ENCODE measurements at places on chromosomes 1 and 21. TPM values are rescaled to one million over a fixed set of nuclear protein-coding genes. Genes with fewer than 3 reads are reported as not detected.

Gene SPATA17
- 0.52 TPM for total RNA-seq

DNA sequence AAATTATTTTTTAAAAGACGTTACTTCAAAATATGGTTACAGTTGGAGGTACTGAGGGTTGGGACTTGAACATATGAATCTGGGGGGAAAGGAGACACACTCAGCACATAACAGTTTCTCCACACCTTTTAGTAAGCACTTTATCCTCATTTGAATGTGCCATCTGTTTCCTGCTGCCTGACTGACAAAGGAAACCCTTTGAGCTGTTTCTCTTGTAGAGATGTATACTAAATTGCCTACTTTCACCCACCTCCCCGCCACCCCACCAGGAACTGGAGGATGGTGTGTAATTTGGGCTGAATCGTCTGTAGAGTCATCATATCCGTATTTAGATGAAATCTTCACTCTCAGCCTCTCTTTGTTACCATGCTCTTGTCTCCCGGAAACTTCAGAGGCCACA, 108.1 kb downstream of the KAZN start:
- DNase-seq, result no peak

DNA sequence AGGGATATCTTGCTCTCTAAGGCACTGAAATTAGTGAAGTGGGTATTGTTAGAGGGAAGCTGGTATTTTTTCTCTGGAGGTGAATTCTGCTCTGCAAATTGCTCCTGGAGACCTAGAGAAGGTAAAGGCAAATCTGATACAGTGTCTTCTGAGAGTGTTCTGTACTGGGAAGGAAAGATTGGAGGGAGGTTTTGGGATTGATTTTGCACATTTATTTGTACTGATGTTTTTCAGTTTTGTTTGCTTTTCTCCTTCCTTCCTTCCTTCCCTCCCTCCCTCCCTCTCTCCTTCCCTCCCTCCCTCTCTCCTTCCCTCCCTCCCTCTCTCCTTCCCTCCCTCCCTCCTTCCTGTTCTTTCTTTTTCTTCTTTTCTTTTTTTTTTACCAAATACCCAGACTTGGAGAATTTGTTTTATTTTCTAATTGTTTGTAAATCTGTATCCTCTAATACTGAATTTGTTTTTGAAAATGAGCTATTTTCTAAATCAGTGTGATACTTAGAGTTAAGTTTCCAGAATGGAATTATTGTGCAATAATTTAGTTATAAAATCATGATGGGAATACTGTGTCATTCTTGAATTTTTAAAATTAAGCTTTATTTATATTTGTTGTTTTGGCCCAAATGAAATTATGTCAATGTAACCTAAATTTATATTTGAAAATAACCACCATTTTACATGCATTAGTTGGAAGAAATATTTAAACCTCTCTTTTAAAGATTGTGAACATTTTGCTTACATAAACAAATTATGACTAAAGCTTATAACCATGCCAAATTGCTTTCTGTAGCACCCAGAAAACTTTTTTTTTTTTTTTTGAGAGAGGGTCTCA, 4.9 kb downstream of the CMPK1 start:
- DNase-seq, result no peak

DNA sequence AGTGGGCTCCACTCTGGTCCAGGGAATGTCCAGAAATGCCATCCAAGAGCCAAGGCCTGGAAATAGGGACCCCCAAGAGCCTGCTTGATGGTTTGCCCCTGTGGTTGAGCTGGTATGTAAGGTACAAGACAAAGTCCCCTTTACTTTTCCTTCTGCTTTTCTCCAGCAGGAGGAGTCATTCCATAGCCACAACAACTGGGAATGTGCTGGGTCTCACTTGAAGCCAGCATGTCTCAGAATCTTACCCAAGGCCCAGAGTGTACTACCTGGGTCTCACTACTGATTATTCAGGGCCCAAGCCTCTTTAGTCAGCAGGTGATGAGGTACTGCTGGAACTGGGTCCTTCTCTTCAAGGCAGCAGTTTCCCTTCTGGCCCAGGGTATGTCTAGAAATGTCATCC, 62.1 kb upstream of the CD55 start:
- DNase-seq, result peak; percentile 8

DNA sequence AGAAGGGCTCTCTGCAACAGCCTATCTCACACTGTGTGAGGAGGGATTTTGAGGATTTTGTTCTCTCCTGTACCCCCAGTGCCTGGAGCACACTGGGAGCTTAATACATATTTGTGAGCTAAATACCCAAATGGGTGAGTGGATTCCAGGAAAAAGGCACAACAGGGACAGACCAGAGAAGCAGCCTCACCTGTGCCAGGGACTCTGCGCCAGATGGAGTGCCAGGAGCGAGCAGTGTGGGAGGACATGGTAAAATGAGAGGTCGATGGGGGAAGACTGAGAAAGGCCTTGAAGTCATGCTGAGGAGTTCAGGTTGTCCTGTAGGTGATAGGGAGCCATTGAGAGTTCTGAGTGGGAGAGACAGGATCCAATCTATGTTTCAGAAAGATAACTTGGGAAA, 11.0 kb upstream of the KCNA2 start:
- no peak for DNase-seq

- DNase-seq, result no peak
Observed at GRCh38 chr1:64574301-64574700, 104.4 kb downstream of the CACHD1 start.

GRCh38 chr1:221863635-221864034, 121.7 kb upstream of the DUSP10 start:
- no peak for DNase-seq

DNA sequence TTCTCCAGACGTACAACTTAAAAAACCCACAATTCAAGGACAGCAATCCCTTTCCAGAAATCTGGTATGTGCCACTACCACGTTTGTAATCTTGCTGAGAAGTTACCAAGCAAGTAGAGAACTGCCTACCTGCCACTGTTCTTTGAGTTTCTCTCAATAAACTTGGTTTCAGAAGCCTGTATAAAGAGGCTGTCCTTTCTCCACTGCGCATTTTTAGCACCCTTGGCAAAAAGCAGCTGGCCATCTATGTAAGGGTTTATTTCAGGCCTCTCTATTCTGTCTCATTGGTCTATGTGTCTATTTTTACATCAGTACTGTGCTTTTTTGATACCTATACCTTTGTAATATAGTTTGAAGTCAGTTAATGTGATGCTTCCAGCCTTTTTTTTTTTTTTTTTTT, 665.1 kb upstream of the BRINP3 start:
- no peak for DNase-seq

Gene FAM72C
- total RNA-seq, result not detected

Gene LCE1D
- total RNA-seq, result not detected

Gene TGFB2
- total RNA-seq, result 4.9 TPM

- peak; percentile 71 for DNase-seq
Observed at GRCh38 chr1:40383488-40384412, 10.2 kb downstream of the SMAP2 start.

Gene ZYG11B
- 16.3 TPM for total RNA-seq

Gene TIAM1
- total RNA-seq, result 3.6 TPM

- DNase-seq, result peak; percentile 85
Observed at GRCh38 chr1:207828485-207829158, 76.8 kb downstream of the CD46 start.

Gene MAPKAPK2
- 29.1 TPM for total RNA-seq

Gene TRIM67
- not detected for total RNA-seq

DNA sequence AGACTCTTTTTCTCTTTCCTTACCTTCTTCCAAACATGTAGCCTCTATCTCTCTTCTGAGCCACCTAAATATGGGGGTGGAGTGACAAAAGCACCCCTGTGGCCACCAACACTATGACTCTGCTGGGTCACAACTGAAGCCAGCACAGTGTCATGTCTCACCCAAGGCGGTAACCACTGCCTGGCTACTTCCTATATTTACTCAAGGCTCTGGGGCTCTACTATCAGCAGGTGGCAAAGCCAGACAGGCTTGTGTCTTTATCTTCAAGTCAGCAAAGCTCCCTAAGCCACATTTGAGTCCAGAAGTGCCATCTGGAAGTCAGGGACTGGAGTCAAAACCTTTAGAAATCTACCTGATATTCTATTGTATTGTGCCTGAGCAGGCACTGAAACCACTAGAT, 1515.2 kb downstream of the PLA2G4A start:
- no peak for DNase-seq

GRCh38 chr1:48077795-48078222, 80.6 kb upstream of the TRABD2B start:
- no peak for DNase-seq

Gene PCP4L1
- not detected for total RNA-seq

- no peak for DNase-seq
Observed at GRCh38 chr1:149931212-149931790, 3.7 kb upstream of the SF3B4 start.

DNA sequence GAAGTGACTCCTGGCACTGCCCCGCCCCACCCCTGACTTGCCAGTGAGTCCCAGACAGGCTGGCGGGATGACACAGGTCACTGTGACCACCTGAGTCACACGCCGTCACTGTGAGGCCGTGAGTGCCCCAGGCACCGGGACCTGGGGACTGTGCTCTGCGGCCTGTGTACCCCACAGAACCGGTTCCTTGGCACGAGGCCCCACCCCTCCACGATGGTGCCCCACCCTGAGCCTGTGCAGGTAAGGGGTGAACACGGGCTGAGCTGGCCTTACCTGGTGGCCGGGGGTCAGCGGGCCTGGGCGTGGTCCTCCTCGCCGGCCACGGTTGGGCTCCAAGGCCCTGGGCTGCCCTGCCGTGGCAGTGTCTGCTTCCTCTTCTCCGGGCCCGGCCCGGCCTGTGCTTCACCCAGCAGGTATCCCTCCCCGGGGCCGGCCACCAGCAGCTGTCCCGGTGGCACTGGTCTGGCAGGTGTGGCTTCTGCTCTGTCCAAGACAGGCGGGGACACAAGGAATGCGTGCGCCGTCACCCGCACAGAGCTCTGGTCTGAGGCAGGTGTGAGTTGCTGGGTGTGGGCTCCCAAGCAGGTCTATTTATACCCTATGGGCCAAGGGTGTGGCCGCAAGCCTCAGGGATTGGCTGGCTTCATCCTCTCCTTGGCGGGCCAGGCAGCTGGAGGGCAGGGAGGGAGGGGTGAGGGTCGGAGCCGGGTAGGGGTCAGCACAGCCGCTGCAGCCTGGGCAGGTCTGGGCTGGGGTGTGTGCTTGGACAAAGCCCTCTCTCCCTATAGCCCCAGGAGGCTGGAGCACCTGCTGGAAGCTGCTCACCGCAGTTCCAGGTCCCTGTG, at the start of gene RNF223:
Gene RNF223 (minus strand): TSS at position 564 of the 845 bp plus-strand sequence. CDS start 1,740 bp downstream, outside the sequence.
- DNase-seq, result peak; percentile 73

DNA sequence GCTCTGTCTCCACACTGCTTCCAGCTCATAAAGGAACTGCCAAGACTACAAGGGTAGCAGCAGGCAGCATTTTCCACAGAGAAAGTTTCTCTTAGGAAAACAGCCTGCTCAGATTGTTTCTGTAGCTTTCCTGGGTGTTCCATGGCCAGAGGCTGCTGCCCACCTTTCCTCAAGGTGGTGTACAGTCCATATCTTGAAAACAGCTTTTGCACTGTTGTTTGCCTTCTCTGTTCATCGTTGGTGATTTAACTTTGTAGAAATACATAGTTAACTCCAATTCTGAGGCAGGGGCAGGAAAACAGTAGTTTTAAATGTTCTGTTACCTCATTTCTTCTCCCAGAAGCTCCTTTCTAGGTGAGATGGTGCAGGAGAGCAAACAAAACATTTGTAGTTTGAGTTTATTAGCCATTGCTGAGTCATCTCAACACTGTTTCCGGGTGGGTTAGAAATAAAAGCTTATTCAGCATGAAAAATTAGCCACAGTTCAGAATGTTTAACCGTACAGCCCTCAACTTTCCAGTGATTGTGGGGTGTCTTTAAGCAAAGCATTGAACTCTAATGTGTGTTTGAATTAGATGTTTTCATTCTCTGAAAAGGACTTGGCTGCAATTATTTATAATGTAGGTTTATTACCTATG, 41.7 kb downstream of the DIP2A start:
- no peak for DNase-seq

Gene IKBKE
- 10.2 TPM for total RNA-seq

DNA sequence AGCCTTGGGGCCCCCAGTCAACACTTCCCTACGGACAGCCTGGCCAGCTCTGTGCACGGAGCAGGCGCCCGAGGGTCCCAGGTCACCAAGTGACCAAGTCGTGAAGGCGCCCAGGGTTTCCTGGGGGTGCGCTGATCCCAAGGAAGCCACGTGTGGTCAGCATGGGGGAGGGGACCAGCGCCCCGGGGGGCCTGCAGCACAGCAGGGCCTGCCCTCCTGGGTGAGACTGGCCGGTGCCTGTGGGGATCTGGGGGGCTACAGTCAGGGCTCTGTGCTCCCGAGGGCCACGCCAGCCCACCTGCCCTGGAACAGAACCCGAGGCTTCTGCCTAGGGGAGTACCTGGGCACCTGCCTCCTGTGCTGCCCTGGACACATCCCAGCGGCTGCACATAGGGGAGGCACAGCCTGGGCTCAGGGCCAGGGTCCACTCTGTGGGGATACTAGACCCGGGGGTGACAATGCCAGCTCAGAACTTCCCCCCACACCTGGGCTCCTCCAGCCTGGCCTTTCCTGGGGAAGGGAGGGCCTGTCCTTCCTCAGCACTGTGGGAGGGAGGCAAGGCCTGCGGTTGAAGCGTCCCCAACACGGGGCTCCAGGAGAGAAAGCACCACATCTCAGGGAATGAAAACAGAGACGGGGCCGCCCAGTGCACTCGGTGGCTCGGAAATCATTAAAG, 6.2 kb upstream of the POFUT2 start:
- DNase-seq, result no peak

Gene SEC16B
- total RNA-seq, result 37.6 TPM

DNA sequence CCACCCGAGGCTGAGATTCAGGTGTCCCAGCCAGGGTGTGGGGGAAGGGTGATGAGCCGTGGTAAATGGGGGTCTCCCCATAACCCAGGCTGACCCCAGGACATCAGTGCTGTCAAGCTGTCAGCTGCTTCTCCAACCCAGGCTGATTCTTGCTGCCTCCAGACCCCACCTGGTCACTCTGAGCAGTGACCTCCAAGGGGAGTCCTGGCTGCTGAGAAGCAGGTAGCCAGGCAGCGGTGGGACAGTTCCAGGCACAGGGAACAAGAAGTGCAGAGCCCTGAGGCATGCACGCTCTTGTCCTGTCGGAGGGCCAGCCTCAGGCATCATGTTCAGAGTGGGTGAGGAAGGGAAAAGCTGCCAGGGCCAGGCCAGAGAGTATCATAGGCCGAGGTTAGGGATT, 1.1 kb downstream of the ESPN start:
- no peak for DNase-seq

Gene DNMT3L
- total RNA-seq, result not detected

- no peak for DNase-seq
Observed at GRCh38 chr1:84352298-84353106, 45.8 kb upstream of the DNASE2B start.

- no peak for DNase-seq
Observed at GRCh38 chr1:165857046-165857801, 29.8 kb downstream of the UCK2 start.

Gene DNAI4
- total RNA-seq, result 9.1 TPM

DNA sequence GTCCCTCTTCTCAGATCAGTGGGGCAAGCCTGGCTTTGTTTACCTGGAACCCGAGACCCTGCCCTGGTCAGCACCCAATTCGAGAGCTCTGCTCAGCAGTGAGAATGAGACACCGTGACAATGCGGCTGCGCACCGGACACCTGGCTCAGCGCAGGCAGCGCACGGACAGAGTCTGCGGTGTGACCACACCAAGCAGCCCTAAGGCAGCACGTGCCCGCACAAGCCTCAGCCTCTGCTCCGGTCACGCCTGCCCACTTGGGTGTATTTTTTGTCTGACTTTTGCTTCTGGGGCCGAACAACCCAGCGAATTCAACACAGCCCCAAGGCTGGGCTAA, 4.7 kb downstream of the KRTAP10-8 start:
- no peak for DNase-seq

Measured in body of pancreas (tissue), 4 donors.